ENCODE measurements at places on chromosomes 3 and 15.

GRCh38 chr3:41936384-41936783 lies 25.5 kb downstream of the ULK4 start:
- DNase-seq, result no peak

- no peak for DNase-seq
Observed at GRCh38 chr3:141108039-141108438, 56.9 kb downstream of the SPSB4 start.

DNA sequence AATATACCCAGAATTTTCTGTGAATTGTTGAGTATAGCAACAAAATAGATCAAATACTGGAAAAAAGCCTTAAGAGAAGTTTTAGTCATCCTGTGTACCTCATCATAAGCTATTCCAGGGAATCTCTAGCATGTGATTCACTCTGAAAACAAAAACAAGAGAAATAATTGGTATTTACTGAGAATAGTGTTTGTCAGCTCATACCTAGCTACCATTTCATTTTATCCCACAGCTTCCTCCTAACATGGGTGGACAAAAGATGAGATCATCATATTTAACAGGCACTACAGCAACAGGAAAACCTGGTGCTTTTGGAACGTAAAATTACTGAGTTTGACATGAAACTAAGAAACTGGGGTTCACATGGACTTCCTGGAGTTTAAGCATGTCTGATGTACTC lies 753.5 kb upstream of the NECTIN3 start:
- no peak for DNase-seq

DNA sequence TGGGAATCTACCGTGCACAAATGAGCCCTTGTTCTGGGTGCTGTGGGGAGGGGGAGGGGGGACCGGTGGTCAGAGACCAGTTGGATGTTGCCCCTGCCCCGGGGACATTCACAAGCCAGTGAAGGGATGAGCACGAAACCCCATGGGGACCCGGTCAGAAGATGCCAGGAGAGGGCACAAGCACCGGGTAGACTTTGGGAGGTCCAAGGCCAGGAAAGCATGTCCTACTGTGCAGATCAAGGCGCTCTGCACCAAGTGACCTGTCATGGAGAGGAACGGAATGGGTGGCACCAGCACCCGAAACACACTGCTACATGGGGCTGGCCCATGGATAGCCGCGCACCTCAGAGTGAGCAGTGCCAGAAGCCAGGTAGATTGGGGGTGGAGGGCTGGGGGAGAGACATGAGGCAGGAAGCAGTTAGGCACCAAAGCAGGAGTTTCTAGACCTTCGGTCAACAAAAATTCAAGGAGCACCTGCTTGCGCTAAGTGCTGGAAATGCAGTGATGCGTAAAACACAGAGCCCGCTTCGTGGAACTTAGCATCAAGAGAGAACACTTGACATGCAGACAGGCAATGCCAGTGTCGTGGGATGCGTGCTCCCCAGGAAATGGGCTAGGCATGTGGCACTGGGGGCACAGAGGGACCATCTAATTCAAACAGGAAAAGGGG lies 99.1 kb downstream of the CPN2 start:
- DNase-seq, result no peak

GRCh38 chr3:125478326-125478725 lies 41.7 kb downstream of the SNX4 start:
- DNase-seq, result no peak

- DNase-seq, result no peak
Observed at GRCh38 chr3:166248784-166249183, 411.6 kb upstream of the BCHE start.

GRCh38 chr3:179186426-179186825 lies 38.3 kb downstream of the PIK3CA start:
- no peak for DNase-seq

GRCh38 chr3:119819806-119820205 lies 37.9 kb downstream of the NR1I2 start:
- DNase-seq, result no peak

- DNase-seq, result no peak
Observed at GRCh38 chr3:27715454-27715806, 6.7 kb downstream of the EOMES start.

GRCh38 chr3:12449889-12450682 lies 34.2 kb upstream of the TSEN2 start:
- no peak for DNase-seq

- no peak for DNase-seq
Observed at GRCh38 chr3:108736821-108737220, 20.4 kb downstream of the RETNLB start.

DNA sequence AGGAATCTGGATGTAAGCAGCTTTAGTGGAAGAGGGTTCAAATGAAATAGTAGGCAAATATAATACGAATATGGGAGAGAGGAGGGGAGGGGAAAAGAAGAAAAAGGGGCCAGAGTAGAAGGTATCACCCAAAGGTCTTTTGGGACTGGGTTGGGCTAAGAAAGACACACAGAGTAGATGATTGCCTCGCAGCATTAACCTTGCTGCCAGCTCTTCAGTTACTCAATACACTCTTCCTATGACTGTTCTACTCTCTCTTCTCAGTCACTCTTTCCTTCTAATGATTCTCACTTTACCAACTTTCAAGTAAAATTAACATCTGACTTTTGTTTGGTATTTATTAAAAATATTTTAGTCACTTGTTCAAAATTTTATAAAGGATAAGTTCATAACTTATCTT lies 52.8 kb downstream of the CLASP2 start:
- no peak for DNase-seq
